ENCODE measurements at places on chromosomes 6 and 20.

DNA sequence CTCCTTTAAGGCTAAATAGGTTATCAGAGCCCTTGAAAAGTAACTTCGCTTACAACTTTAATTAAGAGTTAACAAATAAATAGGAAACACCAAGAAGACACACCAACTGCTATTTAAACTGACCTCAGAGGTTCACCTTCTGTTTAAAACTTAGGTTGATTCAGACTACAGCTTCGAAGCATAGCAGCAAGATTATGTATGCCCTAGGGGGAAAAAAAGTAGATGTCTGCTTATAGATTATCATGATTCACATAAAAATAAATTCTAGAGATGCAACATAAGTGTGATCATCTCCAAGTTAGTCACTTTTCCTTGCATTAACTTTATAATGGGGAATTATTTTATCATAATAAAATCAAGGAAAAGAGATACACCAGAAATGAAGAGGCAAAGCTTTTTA is 8.9 kb downstream of the PNISR start:
- DNase-seq: no peak

GRCh38 chr20:13990465-13990864 is at the start of gene SEL1L2:
Gene SEL1L2 (minus strand): TSS chr20:13990614. CDS start chr20:13990534, 80 bp downstream.
- no peak for DNase-seq

DNA sequence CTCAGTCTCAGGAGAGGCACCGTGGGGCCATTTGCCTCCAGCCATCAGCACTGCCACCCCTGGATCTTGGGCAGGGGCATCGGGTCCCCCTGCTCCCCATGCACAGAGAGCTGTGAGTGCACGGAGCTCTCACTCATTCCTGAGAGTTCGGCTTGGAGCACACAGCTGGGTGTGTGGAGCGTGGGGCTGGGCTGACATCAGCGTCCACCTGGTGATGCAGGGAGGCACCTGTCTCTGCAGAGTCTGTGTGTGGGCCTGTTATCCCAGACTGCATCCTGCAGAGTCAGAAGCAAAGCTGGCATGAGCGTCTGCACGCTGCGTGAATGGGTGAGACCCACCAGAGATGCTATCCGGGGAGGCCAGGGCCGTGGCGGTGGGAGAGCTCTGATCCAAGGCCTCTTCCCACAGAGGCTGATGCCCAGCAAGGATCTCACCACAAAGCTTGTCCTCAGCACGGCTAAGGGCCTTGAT is 248.8 kb upstream of the AFDN start:
- no peak for DNase-seq

DNA sequence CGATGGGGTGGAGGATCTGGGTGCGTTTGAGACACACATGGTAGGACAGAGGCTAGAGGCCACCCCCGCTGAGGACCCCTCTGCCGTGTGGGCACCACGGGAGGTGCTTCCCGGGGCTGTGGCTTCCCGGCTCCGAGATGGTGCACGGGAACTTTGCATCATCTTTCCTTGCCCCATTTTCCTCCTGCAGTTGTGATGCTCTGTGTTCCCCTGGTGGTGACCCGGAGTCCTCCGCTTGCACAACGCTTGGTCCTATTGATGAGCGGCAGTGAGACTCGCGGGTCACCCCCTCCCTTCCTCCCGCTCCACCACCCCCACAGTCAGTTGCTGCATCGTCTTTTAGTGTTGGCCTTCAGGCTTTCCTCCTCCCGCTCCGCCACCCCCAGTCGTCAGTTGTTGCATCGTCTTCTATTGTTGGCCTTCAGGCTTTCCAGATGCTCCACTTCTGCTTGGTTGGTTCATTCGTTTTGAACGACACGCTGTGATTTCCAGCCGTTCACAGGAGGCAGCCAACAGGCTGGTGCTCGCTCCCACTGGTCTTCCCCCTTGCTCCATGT is 37.3 kb downstream of the PYGB start:
- no peak for DNase-seq

GRCh38 chr20:60402189-60403058 is 444.2 kb downstream of the CDH26 start:
- DNase-seq: no peak

- DNase-seq: no peak
Observed at GRCh38 chr6:52027699-52028098, 59.7 kb downstream of the PKHD1 start.

DNA sequence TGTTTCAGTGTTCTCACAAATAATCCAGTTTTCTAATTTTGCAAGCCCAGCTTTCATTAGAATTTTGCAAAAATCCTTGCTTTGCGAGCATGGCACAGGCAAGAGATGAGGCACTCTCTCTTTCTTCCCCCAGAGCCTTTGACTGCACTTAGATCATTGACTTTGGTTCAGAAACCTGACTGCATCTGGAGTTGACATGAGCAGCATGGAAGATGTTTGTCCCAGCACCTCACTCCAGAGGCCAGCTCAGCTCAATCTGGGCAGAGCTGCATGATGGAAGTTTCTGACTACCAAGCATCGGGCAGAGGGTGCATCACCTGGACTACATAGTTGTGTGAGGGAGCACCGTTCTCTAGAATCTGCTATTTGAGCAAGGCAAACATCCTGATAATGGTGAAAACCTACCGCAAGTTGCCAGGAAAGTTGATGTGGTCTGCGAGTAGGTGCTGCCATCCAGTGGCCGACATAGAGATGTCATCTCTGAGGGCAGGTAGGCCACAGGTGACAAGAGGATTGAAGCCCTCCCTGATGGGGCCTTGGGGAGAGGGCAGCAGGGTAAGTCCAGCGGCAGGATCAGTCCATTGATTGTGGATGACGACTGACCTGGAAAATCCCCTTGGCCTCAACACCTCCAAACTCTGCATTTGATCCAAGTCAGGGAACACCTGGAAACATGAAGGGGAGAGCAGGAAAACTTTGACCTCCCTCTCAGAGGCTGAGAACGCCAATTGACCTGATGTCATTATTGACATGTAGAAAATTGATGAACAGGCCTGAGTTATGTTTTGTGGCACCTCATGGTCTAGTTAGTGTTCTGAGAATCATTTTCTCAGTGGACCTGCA is 3.8 kb upstream of the LPA start:
- DNase-seq: no peak

GRCh38 chr6:151392427-151392826 is 1.1 kb upstream of the ZBTB2 start:
- no peak for DNase-seq

GRCh38 chr6:117829594-117830319 is 77.3 kb upstream of the SLC35F1 start:
- no peak for DNase-seq

GRCh38 chr6:130717657-130718056 is 109.5 kb upstream of the SMLR1 start:
- no peak for DNase-seq

DNA sequence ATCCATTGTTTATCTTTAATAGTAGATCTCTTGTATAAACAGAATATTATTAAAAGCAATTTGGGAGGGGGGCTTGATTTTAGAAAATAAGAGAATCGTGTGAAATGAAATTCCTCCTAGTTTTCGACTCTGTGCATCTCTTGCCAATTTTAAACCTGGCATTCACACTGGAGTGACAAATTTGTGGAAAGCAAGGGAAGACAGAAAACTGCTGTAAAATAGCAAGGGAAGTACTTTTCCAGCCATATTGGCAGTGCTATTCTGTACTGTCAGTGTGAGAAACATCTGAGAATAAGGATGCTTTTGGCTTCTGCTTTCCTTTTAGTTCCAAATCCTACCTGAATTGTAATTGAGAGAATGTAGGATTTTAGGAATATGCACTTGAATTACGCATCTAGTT is 40.2 kb downstream of the TOP1 start:
- no peak for DNase-seq

DNA sequence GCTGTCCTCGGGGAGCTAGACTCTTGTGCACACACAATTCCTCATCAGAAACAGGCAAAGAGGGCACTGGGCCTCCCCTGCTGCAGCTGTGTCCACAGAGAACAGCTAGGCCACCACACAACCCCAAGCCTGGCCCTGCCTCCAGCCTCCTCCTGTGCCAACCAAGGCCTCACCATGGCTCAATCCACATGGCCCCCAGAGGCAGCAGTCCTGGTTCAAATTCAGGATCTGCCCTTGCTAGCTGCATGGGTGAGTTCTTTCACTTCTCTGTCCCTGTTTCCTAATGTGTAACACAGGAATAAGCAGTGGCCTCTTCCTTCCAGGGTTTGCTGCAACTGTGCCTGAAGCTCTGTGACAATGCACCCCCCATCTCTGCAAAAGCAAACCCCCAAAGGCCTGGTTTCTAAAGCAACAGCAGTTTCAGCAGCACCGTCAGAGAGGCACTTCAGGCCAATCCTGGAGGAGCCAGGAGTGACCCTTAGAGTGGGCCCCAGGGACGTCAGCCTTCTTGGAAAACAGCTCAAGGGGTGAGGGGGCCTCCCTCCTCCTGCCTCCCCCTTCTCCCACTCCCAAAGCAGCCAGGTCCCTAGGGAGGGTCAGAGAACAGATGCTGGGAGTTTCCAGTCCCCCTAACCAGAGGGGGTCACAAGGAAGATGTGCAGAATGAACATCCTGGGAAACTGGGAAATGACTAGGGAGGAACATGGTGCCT is 2.2 kb downstream of the ADISSP start:
- no peak for DNase-seq

DNA sequence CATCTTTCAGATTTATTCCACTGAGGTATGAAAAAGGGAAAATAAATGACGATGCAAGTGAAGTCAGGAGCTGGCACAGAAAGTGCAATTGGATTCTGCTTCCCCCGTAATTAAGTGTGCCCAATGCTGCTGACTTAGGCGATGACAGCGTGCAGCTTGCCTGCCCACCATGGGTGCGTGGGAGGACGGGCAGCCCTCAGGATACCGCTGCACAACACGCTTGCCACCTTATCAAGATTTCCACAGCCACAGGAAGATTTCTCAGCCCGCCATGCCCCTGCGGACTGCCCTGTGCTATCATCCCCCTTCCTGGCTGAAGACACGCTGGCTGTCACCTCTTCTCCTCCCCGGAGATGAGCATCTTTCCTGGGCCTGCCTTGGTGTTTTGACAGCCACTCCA is 103.3 kb upstream of the BACH2 start:
- DNase-seq: no peak

DNA sequence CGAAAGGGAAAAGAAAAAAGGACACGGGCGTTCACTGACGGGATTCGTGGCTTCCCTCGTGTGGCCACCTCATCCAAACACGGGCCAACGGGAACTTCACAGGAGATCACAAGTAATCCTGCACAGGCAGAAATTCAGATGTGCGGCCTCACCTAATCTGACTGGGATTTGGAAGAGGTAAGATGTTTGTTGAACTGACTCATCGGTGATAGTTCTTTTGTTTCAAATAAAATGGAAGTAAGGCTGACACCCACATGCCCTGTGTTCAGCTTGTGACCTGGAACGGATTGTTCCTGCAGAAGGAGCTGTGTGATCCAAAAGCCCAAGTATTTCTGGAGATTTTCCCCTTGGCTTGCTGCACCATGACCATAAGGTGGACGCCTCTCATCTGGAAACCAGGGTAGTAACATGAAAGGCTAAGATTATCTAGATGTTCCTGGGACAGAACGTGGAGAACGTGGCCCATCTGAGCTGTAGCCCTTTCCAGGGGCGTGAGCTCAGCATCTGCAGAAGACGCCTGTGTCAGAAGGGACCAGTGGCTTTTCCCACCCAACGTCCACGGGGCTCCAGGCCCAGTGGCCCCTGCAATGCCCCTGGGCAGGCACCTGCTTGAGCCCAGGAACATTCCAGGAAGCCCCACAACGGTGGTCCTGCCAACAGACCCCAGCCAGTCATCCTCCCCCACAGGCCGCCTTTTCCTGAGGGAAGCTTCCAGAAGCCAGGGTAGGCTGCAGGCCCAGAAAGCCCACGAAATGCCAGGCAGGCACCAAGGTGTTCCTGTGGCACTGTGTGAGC is 39.7 kb downstream of the DLL1 start:
- DNase-seq: no peak

- DNase-seq: no peak
Observed at GRCh38 chr6:41332842-41333736, 2.3 kb upstream of the NCR2 start.

DNA sequence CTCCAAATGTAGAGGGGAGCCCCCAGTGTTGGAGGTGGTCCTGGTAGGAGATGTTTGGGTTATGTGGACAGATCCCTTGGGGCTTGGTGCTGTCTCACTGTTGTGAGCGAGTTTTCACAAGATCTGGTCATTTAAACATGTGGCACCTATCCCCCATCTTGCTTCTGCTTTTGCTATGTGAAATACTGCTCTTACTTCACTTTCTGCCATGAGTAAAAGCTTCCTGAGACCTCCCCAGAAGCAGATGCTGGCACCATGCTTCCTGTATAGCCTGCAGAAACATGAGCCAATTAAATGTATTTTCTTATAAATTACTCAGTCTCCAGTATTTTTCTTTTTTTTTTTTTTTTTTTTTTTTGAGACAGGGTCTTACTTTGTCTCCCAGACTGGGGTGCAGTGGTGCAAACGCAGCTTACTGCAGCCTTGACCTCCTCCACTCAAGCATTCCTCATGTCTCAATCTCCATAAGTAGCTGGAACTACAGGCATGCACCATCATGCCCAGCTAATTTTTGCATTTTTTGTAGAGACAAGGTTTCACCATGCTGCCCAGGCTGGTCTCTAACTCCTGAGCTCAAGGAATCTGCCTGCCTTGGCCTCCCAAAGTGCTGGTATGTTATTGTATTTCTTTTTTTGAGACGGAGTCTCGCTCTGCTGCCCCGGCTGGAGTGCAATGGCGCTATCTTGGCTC is 177.1 kb downstream of the ALDH8A1 start:
- no peak for DNase-seq

DNA sequence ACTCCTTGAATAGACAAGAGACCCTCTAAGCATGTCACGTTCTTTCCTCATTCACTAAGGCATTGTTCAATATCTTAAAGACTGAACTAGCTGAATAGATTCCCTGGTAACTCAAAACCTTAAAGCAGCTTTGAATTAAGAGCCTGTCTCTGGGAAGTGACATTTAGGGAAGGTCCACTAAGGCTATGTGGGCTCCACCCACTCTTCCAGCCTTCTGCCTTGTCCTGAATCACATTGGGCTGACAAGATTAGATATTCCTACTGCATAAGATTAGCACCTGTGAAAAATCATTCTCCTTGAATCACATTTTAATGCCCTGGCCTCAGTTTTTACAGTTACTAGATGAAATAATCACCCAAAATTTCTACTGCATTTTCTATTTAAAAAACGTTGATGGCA is 36.3 kb downstream of the CLIC5 start:
- no peak for DNase-seq

- no peak for DNase-seq
Observed at GRCh38 chr20:41218466-41218865, 81.1 kb downstream of the PLCG1 start.
